ENCODE measurements at places on chromosomes 2 and 18.
A peak's percentile ranks its signal among the peaks of the same experiment; 100 is the strongest.

GRCh38 chr2:136770384-136770783, 5.0 kb downstream of the THSD7B start:
- DNase-seq: no peak

DNA sequence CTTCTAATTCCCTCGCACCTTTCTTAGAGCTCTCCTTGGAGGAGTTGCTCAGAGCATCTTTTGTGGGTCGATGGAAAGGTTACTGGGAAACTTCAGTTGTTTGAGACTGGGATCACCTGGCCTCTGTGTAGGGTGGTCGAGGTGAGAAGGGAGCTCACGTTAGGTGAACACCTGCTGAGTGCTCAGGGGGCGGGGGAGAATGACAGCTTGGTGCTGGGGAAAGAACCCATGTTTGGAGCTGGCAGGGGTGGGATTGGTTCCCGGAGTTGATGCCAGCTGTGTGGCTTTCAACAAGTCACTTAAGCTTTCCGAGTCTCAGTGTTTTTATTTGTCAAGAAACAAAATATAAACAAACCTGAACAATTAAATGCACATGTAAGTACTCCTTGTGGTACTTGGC, 122.3 kb downstream of the GLI2 start:
- no peak for DNase-seq

GRCh38 chr2:42962508-42962953, 170.1 kb upstream of the HAAO start:
- no peak for DNase-seq

DNA sequence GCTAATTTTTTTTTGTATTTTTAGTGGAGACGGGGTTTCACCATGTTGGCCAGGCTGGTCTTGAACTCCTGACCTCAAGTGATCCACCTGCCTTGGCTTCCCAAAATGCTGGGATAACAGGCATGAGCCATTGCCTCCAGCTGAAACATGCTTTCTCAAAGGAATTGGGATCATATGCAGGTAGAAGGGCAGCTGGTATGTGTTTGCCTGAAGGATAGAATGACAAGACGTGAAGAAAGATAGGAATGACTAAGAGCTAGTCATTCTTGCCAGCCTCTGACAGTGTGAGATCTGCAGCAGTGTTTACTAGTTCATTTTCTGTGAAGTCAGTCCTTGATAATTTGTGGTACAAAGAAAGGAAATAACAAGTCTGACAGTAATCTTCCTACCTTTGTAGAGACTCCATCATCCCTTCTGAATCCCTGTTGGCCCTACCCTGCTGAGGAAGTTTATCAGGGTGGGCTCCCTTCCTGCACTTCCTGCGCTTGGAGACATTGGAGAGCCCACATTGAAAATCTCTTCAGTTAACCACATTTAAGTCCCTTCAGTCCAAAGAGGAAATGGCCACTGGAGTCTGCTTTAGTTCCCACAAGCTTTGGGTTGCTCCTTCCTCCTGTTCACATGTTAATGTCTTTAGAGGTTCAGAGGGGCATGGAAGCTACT, 14.7 kb downstream of the CFLAR start:
- DNase-seq: peak; percentile 83

- no peak for DNase-seq
Observed at GRCh38 chr2:10297959-10298531, 4.7 kb upstream of the HPCAL1 start.

- no peak for DNase-seq
Observed at GRCh38 chr18:49886891-49887764, 73.8 kb upstream of the ACAA2 start.

DNA sequence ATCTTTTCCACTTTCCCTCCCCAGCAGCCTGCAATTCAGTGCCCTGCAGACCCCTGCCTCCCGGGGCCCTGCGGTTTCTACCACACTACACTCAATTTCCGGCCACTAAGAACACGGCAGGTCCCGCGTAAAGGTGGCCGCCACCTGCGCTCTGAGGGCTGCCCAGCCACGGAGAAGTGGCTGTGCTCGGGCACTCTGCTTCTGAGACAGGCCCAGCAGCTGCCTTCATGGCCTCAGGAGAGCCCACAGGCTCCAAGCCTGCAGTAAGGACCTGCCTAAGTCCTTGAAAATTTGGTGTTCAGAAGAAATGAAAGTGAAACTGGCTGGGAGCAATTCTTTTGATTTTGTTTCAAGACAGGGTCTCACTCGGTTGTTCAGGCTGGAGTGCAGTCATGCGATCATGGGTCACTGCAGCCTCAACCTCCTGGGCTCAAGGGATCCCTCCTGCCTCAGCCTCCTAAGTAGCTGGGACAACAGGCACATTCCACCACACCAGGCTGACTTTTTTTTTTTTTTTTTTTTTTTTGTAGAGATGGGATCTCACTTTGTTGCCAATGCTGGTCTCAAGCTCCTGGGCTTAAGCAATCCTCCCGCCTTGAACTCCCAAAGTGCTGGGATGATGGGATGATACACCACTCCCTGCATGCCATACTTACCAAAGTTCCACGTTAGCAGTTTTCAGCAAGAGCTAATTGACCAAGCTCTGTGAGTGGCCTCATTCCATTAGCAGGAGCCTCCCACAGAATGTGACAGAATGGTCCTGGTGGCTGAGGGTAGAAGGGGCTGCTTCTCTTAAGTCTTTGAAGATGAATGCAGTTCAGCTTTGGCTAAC, 14.6 kb upstream of the ALPP start:
- no peak for DNase-seq

- DNase-seq: no peak
Observed at GRCh38 chr2:27079233-27080139, 1.1 kb downstream of the EMILIN1 start.

DNA sequence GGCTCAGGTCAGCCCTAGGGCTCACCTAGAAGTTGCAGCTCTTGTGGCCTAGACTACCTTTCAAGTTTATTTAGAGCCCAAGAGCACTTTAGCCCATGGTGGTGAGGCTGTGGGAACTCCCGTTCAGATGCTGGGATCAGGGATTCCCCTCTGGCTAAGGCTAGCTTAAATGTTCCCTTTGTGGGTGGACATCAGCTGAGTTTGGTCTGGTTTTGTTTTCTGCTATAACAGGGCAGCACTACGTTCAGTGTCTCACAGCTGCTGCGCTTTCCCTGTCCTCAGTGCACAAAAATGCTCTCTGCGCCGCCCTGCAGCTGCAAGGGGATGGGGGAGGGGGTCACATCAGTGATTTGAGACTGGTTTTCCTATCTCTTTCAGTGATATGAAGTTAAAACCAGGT, 170.5 kb upstream of the KCNJ3 start:
- DNase-seq: no peak

DNA sequence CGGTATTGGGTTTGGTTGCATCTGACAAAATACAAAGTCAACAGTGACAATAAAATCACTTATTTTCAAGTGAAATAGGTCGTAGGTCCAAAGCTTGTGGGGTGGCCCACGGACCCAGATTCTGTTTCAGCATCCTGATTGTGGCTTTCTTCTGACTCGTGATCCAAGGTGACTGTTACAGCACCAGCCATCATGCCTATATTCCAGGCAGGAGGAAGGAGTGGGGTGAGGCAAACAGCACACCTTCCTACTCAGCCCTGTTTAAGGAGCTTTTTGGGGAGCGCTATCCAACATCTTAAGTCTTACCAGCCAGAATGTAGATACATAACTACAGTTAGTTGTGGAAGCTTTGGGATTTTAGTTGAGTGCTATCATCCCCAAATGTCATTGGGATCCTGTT, 8.7 kb upstream of the SNORC start:
- no peak for DNase-seq

GRCh38 chr18:54606835-54607212, 15.8 kb downstream of the DYNAP start:
- DNase-seq: no peak

GRCh38 chr2:239642406-239643004, 241.7 kb upstream of the HDAC4 start:
- no peak for DNase-seq

GRCh38 chr2:43034921-43035320, 191.5 kb downstream of the ZFP36L2 start:
- DNase-seq: no peak

DNA sequence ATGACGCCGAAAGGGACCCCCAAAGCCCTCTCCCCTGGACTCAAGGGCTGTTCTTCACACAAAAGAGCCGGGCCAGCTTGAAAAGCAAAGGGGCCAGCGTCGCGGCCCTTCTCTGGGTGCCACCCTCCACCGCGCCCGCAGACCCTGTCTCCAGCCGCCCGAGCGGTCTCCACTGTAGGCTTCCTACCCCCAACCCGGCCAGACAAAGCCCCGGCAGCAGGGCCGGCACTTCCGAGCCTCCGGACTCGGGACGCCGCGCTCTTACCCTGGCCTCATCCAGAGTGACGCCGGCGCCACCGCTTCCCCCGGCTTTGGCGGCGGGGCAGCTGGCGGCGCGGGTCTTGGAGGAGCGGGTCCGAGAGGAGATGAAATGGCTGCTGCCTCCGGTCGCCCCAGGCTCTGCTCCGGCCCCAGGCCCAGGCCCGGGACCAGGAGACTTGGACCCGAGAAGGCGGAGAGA, 603 bp downstream of the ATAD2B start:
- no peak for DNase-seq

GRCh38 chr2:8430628-8431027, 251.2 kb upstream of the ID2 start:
- no peak for DNase-seq

Measured in non-pigmented ciliary epithelial cell (primary cell).